Dorsolateral prefrontal cortex (tissue), 122 donors: ENCODE measurements at places on chromosomes 2 and 18.

GRCh38 chr2:27306136-27306535 lies 2.1 kb downstream of the UCN start:
- DNase-seq: no peak

- no peak for DNase-seq
Observed at GRCh38 chr2:64263315-64263714, 119.1 kb upstream of the PELI1 start.

GRCh38 chr18:26483633-26484032 lies 64.7 kb downstream of the KCTD1 start:
- DNase-seq: no peak

GRCh38 chr2:102028470-102028869 lies 36.7 kb downstream of the IL1R2 start:
- no peak for DNase-seq

GRCh38 chr2:229081411-229081810 lies 189.7 kb downstream of the PID1 start:
- no peak for DNase-seq

GRCh38 chr2:151918308-151918707 lies 90.1 kb upstream of the ARL5A start:
- no peak for DNase-seq

- DNase-seq: no peak
Observed at GRCh38 chr18:59649591-59649990, 47.6 kb downstream of the CCBE1 start.

DNA sequence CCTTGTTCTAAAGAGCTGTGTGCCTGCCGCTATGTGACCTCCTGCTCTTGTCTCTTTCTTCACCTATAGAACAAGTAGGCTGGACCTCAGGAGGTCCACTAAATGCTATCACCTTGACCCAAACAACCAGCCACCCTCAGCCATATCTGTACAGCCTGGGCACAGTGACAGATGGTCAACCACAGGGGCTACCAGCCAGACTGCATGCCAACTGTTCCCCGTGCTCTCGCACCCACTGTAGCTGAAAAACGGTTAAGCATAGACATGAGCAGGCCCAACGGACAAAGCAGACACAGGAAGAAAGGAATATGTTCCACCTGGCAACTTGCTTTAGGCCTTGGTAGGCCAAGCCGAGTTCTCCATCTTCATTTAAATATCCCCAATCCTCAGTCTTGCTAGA lies 43.2 kb upstream of the ACAA2 start:
- no peak for DNase-seq

DNA sequence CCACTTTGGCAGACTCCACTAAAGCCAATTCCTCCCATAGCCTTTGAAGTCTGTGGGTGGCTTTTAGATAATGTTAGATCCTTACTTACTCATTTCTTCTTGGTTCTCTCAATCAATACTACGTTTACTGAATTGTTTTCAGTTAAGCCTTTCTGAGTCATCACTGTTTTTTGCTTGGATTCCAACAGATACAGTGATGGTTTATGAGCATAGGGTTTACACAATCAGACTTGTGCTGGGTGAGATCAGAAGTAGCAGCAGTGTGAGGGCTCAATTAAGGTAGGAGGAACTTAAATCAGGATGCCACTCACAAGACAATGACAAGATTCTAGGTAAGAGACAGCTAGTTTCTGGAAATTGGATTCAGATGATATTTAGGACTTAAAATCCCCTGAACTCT lies 297.7 kb upstream of the DOK6 start:
- DNase-seq: no peak

DNA sequence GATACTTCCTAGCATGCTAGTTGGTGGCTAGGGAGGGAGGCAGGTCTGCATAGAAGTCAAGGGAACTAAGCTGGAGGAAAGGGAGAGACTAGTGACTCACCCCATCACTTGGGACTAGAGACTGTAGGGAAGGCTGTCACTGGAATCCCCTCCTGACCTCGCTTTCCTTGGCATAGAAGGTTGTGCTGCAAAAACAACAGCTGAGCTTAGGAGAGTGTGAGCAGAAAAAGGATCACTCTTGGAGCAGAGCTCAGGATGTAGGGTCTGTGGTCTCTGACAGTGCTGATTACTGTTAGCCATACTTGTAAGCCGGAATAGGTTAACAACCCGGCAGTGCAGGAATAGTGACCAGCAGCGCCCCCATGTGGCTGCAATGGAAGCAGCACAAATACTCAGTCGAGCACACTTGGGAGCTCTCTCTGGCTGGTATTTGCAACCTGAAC lies 66.9 kb upstream of the SMAD2 start:
- no peak for DNase-seq

DNA sequence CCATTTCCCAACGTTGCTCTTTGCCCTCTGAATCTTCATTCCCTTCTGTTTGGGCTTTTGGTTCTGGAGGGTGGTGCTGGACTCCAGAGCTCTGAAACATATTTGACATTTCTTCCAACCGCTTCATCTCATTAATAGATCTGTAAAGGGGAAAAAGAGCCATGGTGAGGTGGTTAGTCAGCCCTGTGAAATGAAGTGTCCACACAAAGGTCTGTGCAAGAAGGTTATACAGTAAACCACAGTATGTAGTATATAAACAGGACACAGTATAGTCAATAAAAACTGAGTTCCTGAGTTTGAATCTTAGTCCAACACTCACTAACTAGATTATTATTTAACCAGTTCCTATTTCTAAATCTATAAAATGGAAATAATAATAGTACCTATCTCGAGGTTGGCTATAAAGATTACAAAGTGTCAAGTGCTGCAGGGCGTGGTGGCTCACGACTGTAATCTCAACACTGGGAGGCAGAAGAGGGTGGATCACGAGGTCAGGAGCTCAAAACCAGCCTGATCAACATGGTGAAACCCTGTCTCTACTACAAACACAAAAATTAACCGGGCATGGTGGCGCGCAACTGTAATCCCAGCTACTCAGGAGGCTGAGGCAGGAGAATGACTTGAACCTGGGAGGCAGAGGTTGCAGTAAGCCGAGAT lies 13.1 kb downstream of the STARD7 start:
- DNase-seq: no peak

DNA sequence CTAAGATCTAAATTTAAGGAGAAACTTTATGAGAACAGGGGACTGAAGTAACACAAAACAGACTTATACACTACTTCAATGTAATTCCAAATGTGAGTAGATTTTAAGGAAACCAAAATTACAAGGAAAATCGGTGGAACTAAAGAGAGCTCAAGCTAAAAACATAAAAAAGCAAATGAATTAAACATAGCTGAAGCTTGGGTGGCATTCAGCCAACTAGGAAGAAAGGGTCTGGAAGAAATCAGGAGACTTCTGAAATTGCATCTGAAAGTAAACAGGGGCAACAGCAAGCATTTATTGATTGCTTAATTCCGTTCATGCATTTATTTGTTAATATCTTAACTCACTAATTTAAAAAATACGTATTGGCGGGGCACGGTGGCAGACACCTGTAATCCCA lies 727.3 kb upstream of the PKDCC start:
- no peak for DNase-seq

DNA sequence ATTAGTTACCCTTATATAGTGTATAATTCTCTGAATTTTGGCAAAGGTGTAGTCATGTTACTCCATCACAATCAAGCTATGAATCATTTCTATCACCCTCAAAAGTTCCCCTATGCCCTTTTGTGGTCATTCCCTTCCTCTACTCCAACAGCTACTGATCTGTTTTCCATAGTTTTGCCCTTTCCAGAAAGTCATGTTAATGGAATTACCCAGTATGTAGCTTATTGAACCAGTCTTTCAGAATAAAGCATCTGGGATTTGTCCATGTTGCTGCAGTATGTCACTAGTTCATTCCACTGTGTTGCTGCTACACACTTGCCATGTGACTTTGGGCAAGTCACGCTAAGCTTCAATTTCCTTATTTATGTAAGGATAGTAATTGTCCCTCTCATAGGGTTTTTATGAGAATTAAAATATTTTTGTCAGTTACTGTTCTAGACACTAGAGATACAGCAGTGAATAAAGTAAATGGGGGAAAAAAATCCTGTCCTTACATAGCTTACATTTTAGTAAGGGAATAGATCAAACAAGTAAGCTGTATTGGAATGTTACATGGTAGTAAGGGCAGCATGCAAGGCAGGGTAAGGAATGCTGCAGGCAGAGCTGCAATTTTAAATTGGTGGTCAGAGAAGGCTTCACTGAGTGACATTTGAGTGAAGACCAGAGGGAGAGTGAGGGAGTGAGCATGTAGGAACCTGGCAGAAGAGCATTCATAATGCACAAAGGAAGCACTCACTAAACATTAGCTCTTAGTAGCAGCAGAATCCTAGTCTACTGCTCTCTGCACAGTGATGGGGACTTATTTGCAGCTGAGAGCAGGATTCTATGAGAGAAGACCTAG lies 80.3 kb upstream of the TSPYL6 start:
- no peak for DNase-seq

- DNase-seq: no peak
Observed at GRCh38 chr18:70246061-70246466, 40.6 kb upstream of the RTTN start.

GRCh38 chr18:62954366-62954765 lies 239.0 kb downstream of the PHLPP1 start:
- no peak for DNase-seq

DNA sequence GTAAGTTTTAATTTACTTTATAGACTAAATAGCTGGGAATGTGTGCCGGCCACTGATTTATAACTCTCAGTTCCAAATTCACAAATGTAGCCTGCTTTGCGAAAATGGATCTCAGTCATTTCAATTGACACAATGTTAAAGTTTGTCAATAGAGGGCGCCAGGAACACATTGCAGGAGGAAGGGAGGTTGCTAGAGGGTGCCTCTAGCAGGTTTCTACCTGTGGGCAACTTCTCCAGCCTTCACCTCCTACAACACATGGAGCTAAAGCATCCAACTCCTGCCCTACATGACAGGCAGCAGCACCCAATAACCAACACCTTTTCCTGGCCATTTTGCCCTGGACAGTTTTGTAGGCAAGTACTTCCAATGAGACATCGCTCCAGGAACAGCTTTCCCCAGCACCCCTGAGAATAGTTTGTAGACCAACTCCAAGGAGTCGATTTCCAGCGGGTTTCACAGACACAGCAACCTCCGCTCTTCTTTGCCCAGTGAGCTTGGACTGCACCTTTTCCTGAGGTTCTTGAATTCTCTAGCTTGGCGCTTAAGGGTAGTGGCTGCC lies 784.8 kb upstream of the CDH2 start:
- DNase-seq: no peak

- DNase-seq: no peak
Observed at GRCh38 chr2:149364839-149365238, 34.5 kb downstream of the LYPD6 start.

DNA sequence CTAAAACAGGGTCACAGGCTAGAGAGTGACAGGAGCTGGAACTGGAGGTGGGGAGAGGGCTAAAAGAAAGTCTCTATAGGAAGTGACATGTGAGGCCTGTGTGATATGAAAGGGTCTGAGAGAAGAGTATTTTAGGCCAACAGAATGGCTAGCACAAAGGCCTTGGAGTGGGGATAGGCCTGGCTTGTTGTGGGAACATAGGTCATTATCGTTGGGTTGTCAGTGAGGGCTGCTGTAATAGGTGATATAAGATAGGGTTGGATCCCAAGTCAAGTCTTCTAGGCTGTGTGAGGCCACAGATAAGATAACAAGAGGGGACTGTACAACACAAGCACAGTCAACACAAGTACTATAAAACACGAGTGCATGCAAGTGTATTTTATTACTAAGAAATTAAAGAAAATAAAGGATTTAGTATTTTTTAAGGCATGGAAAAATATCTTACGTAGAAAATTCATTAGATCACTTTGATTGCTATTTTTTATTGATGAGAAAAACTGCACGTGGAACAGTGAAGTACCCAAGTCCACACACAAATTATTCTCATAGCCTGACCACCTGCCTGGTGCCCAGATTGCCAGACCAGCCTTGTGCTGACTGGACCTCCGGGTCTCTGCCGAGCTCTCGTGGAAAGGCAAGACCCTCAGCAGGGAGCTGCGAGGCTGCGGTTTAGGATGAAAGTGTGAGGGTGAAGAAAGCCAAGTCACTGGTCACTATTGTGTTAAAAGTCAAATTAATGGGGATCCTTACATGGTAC lies 14.1 kb downstream of the LTBP1 start:
- no peak for DNase-seq

DNA sequence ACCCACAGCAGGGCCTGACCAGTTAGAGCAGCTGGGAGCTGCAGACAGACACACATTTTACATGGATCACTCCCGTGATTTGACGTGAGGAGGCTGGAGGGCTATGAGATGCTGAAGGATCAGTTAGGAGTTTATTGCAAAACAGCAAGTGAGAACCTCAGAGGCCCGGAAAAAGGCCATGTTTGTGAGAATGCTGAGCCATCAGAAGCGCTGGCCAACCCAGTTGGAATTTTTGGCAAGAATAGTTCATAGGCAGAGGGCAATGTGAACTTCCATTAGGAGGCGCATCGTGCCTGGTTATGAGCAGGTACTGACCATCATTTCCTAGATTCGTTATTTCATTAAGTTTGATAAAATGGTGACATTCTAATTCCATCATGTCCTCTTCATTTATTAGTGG lies 23.3 kb upstream of the LMAN1 start:
- DNase-seq: no peak

GRCh38 chr18:28412521-28412920 lies 235.6 kb upstream of the CDH2 start:
- no peak for DNase-seq

DNA sequence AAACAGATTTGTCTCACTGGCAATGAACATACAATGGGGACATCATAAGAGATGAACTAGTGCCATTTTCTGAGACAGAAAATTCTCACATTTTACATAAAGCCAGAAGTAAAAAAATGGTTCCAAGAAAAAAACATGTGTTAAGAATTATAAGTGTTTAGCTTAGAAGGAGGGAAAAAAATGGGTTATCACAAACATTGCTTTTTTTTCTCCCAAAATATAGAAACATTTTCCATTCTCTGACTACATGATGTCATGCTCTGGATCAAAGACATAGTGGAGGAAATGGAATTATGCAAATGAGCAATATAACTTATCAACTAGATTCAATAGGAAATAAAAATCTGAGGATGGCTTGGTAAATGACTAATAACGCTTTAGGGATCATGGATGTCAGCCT lies 49.8 kb downstream of the SPATS2L start:
- no peak for DNase-seq

- no peak for DNase-seq
Observed at GRCh38 chr2:128876986-128877983, 558.6 kb upstream of the HS6ST1 start.

DNA sequence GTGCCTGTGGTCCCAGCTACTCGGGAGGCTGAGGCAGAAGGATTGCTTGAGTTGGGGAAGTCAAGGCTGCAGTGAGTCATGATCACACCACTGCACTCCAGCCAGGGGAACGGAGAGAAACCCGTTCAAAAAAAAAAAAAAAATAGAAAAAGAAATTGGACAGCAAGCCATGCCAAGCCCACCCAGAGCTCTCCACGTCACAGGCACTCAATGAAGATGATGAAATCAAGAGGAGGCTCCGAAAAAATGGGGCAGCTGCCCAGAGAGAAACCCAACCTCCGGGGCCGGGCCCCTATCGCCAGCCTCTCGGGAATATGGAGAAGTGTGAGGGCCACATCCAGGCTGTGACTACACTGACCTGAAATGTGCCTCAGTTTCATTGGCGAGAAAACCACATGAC lies 40.0 kb downstream of the BIN1 start:
- DNase-seq: no peak
